ENCODE measurements at places on chromosomes 7 and 10. TPM values are rescaled to one million over a fixed set of nuclear protein-coding genes. Genes with fewer than 3 reads are reported as not detected.

The HSPB1 gene
- total RNA-seq, result 11.9 TPM

The DMBT1 gene
- total RNA-seq, result 0.36 TPM

The CLRN3 gene
- 0.27 TPM for total RNA-seq

The AKR1D1 gene
- not detected for total RNA-seq

The ST8SIA6 gene
- total RNA-seq, result 5.2 TPM

The OIT3 gene
- total RNA-seq, result 1.4 TPM

The SND1 gene
- 62.8 TPM for total RNA-seq

The GJC3 gene
- not detected for total RNA-seq

The CDK1 gene
- total RNA-seq, result 46.9 TPM

The AVPI1 gene
- 1.3 TPM for total RNA-seq

The NDUFA5 gene
- total RNA-seq, result 161 TPM

The ATG9B gene
- total RNA-seq, result 3.9 TPM

The OPN1SW gene
- 0.45 TPM for total RNA-seq

The NODAL gene
- total RNA-seq, result 1.00 TPM

The CCL24 gene
- not detected for total RNA-seq

The ANXA8L1 gene
- total RNA-seq, result not detected

The ASIC3 gene
- total RNA-seq, result 1.6 TPM

The SUN3 gene
- total RNA-seq, result 0.36 TPM

The AGMO gene
- total RNA-seq, result 0.64 TPM

The PKD2L1 gene
- total RNA-seq, result not detected

The SLC18A3 gene
- 3.4 TPM for total RNA-seq

The TMEM213 gene
- not detected for total RNA-seq

The VAX1 gene
- total RNA-seq, result not detected

The NEUROD6 gene
- 35.3 TPM for total RNA-seq

The PGAM2 gene
- total RNA-seq, result 13.0 TPM

The POLR2J2 gene
- total RNA-seq, result 15.3 TPM

The CYP2E1 gene
- 16.0 TPM for total RNA-seq

The GPR22 gene
- total RNA-seq, result 6.9 TPM

The CRPPA gene
- total RNA-seq, result 7.5 TPM

The STAG3 gene
- 1.5 TPM for total RNA-seq

The MNX1 gene
- total RNA-seq, result not detected

The HACD1 gene
- total RNA-seq, result 16.2 TPM

The NUTM2D gene
- 5.1 TPM for total RNA-seq

The PPP1R17 gene
- 4.4 TPM for total RNA-seq

The MTPN gene
- total RNA-seq, result 163 TPM

The TRIL gene
- 24.3 TPM for total RNA-seq

The RAB19 gene
- not detected for total RNA-seq

The FANK1 gene
- 4.4 TPM for total RNA-seq

The HTR5A gene
- 2.1 TPM for total RNA-seq

The PNLIPRP2 gene
- total RNA-seq, result not detected

The ARHGEF35 gene
- 1.2 TPM for total RNA-seq

The WNT2 gene
- total RNA-seq, result 0.18 TPM

The CCDC71L gene
- 23.9 TPM for total RNA-seq

The DGKI gene
- total RNA-seq, result 79.2 TPM

Data from cerebellum (tissue), 4 donors.